ENCODE measurements at places on chromosomes 5 and 9.

- DNase-seq, result no peak
Measured at GRCh38 chr5:56574778-56575177, 240.6 kb upstream of the MAP3K1 start.

GRCh38 chr9:122318284-122318683 is 52.5 kb upstream of the PTGS1 start:
- no peak for DNase-seq

DNA sequence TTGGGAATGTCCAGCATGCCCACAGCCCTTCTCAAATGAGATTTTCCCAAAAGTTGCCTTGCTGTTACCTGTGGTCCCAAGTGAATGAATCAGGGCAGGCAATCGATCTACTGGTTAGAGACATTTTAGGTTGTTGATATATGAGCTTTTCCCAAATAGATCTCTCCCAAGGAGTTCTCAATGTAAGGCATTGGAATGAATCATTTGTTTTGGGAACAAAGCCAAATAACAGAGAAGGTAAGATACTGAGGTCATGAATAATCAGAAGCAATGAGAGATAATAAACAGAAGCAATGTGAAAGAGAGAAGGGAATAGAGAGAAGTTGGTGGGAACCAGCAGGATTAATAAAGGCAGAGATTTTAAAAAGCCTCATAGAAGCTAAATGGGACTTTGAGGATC is 93.6 kb upstream of the FER start:
- DNase-seq, result peak; percentile 84

GRCh38 chr9:101455656-101456240 is 20.2 kb upstream of the ALDOB start:
- no peak for DNase-seq

DNA sequence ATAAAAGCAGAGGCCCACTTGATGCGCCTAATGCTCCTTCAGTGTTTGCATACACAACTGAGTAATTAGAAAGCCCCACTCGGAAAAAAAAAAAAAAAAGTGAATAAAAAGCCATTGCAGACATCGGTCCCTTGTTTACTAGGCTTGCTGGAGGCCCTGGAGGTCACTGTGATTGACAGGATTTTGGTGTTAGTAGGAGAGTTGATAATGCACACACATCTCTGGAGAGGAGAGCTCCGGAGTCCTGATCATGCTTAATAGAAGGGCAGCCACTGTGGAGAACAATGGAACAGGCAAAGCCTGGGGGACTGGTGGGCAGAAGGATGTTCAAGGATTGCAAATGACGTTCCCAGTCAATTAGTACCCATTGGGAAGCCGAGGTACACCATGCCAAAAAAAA is 152.5 kb downstream of the EFNA5 start:
- DNase-seq, result no peak

- DNase-seq, result no peak
Measured at GRCh38 chr9:7088611-7089010, 330.8 kb downstream of the KDM4C start.

DNA sequence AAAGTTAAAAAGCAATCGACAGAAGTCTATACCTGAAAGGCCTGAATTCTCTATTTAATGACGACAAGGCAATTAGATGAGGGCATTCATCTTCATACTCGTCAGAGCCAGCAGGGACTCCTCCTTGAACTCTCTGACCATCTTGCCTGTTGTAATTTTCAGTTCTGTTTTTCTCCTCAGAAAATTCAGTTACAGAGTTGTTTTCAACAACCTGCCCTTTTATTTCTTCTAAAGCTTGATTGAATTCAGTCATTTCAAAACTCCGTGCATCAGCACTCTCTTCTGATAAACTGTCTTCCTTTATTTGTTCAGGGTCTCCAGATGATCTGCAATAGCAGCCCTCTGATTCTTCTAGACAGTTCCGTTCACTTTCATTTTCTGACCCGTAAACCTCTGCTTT is 15.6 kb downstream of the RIOK2 start:
- DNase-seq, result no peak

DNA sequence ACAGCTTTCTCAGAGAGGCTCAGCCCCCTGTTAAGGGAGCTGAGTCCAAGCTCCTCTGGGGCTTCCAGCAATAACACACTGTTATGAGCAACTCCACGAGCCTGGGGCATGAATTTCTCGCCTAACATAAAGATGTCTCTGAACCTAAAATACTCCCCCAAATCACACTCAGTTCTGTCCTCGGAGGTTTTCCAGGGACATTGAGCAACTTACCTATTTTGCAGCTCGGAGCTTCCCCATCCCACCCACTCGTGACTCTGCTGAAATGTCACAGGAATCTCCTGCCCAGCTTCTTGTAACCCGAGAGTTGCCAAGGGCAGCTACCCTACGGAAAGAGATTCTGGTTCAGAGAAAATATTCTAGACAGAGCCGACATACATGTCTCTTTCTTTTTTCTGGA is 47.1 kb upstream of the SMIM23 start:
- no peak for DNase-seq

- no peak for DNase-seq
Measured at GRCh38 chr5:18745042-18745987, 1111.1 kb downstream of the TAF11L14 start.

DNA sequence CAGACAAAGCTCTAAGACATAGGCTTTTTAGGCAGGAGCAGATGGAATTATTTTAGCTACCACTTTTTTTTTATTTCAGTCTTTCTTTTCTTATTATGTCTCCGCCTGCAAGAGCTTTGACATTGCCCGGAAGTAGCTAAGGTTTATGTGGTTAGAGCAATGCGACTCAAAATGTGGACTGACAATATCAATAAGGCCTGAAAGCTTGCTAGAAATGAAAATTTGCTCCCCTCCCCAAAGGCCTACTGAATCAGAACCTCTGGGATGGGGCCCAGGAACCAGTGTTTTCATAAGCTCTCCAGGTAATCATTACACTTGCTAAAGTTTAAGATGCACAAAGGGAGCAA is 81.3 kb downstream of the SUSD1 start:
- no peak for DNase-seq

DNA sequence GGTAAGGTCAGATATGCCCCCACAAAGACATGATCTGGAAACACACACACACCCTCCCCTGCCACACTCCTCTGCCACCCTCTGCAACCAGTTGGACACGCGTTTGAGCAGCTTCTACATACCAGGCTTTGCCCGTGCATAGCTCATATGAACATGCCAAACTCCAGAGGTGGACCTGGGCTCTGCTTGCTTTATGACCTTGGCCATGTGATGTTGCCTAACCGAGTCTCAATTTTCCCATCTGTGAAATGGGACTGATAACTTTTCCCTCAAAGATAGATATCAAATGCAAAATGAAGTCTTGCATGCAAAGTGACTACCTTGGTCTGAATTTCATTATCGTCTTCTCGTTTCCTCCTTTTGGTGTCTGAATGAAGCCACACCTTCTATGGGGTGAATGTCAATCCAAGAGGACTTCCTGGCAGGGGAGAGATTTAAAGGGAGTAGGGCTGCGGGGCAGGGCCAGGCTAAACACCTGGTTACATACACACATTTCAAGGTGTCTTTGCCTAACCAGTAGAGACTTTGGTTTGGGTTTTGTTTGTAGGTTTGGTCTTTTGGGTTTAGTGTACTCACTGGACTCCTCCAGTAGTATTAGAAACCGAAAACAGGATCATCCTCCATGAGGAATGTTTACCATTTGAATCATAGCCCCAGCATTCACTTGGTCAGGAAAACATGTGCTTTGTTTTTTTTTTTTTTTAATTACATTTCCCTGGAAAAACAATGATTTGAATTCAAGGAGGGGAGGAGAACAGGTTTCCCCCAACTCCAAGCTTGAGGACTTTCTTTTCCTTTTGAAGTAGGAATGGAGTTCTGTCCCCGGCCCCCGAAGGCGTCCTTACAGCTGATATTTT is 63.2 kb downstream of the COL27A1 start:
- DNase-seq, result no peak

All from epithelial cell of esophagus (primary cell).